ENCODE measurements at places on chromosomes 4 and X. TPM values are rescaled to one million over a fixed set of nuclear protein-coding genes. Genes with fewer than 3 reads are reported as not detected.

The TMSB15C gene
- total RNA-seq: 4.3 TPM

The CTAG1A gene
- total RNA-seq: not detected

The WFS1 gene
- 74.7 TPM for total RNA-seq

The FRMD7 gene
- total RNA-seq: not detected

- DNase-seq: peak; percentile 3
Observed at GRCh38 chrX:20437683-20438082, 171.0 kb upstream of the RPS6KA3 start.

DNA sequence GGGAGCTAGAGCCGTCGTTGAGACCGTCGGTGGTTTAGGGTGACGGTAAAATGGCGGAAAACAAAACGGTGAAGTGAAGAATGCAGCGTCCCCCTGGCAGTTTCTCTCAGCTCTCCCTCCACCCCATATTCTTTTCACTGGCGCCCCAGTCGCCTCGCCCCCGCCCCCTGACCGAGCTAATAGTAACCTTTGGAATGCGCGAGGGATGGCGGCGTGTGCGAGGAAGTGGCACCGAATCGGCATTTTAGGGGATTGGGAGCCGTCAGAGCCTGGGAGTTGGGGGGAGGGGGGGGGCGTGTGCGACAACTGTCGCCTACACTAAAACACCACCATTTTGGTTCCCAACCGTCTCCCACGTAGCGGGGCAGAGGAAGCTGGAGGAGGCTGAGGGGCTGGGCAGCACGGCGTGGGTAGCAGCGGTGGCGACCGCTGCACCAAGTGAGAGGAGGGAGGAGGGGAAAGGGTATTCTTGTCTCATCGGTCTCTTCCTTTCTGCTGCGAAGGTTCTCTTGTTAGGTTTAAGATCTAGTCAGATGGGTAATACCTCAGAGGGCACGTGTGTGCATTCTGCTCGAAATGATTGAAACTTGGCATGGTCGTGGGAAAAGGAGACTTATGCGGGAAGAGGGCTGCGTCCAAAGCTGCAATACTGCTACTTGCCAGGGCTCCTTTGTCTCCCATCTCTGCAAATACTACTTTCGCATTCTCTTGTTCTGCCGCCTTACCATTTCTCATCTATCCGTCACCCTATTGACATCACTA, 840 bp downstream of the ZNF711 start:
- peak; percentile 14 for DNase-seq

- no peak for DNase-seq
Observed at GRCh38 chr4:104447294-104447693, 47.4 kb downstream of the CXXC4 start.

GRCh38 chrX:30935985-30936384, 46.9 kb upstream of the TAB3 start:
- peak; percentile 0 for DNase-seq

GRCh38 chr4:12071316-12071715, 642.6 kb upstream of the HS3ST1 start:
- no peak for DNase-seq

All from dermis blood vessel endothelial cell (primary cell).